Stimulated activated CD4-positive, alpha-beta T cell treated with anti-CD3 and anti-CD28 coated beads, Interleukin-1b, Interleukin-23, amount 100 ng/mL, for 24 hours (primary cell): ENCODE measurements at places on chromosomes 16 and 17.

DNA sequence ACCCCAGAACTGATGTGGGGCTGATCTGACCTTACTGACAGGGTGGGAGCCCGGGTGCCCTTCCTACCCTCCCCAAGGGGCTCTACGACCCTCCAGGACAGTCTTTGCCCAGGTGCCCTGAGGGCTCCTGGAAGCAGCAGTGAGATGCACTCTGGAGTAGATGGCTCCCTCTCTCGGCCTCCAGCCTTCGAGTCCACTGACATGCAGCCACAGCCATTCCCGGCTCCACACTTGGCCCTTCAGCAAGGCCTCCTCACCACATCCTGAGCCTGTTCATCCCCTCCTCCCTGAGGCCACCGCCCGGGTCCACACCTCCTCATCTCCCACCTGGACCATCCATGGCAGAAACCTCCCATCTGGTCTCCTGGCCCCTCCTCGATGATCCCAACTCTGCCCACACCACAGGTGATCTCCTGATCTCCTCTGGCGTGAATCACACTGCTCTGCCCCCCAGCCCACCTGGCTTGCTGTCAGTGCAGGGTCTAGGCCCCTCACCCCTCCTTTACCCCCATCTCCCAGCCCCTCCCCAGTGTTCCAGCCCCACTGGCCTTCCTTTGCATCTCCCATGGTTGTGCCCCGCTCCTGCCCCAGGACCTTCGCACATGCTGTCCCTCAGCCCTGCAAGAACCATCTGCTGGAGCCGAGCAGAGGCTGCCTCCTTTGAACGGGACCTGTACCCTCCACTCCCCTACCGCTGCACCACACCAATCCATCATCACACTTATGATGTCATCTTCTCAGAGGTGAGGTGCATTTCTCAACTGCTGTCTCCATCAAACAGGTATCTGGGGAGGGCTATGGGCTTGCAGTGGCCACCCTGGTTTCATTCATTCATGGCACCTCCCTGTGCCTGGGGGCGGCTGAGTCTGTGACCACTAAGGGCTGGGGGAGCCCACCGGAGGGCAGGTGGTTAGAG, 44.7 kb downstream of the SOCS1 start:
- no peak for DNase-seq

GRCh38 chr16:71537643-71538042, 11.4 kb downstream of the CHST4 start:
- DNase-seq = no peak

- no peak for DNase-seq
Measured at GRCh38 chr17:44767493-44767892, 8.7 kb downstream of the ADAM11 start.

DNA sequence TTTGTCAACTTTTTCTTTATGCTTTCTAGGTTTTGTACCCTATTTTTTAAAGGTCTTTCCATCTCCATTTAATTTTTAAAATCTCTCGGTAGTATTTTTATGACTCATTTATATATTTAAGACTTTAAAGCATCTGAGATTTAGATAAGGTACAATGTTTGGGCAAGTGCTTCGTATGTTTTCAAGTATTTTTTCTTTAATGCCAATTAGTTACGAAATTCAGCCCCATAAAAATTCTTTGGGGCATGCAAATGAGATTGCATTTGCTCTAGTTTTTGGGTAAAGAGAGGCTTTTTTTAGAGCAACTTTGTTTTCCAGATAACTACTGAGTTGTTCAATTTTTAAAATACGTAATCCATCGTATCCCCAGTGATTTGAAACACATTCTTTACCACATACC, 65.3 kb upstream of the CRHR1 start:
- no peak for DNase-seq

DNA sequence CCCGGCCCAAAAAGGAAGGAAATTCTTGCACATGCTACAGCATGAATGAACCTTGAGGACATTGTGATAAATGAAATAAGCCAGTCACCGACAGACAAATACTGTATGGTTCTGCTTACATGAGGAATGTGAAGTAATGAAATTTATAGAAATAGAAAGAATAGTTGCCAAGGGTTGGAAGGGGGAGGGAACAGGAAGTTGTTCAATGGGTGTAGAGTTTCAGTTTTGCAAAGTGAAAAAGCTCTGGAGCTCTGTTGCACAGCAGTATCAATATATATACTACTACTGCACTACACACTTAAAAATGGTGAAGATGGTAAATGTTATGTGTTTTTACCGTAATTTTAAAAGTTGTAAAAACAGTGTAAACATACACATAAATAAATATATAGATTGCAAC, 43.7 kb downstream of the PKD1L3 start:
- DNase-seq = no peak

DNA sequence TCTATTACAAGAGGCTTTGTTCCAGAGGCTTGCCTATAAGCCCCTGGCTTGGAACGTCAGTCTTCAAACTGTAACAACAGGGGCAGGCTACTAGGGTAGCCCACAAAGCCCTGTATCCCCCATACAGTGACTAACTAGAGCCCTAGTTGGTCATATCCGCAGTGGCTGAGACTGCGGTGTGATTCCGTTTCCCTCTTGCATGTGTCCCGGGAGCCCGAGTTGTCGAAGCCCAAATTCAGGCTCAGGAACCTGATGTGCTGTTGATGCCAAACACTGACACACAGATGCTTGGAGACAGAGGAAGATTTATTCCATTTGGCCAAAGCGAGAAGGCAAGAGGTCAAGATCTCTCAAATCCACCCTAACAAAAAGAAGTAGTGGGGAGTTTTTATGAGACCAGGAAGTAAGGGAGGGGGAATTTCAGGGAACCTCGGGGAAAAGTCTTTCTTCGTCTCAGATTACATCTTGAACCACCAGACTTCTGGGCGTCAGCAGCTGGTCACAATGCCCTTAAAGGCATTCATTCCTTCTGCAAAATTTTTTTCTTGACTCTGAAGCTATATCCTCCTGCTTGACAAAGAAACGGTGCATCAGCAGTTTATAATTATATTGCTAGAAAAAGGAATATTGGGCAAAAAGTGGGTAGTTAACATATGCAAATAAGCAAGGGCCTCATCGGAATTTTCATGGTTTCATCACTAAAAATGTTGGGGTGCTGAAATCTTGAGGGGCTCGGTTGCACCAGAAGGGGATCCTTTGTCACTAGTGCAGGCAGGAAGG, 879 bp downstream of the SLFN5 start:
- DNase-seq = no peak

DNA sequence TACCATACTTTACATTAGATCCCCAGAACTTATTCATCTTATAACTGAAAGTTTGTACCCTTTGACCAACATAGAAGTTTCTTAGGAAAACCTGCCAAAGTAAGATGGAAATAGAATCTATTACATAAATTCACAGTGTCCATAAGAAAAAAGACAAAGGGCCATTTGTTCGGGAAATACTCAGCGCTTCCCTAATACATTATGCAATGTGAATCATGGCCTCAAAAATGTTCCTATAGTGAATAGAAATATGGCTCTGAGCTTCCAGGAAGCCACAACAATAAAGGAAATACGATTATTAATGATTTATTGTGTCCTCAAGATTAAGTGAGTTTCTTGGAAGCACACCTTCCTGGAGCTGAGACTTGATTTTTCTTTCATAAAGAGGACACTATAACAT, 51.5 kb downstream of the GPRC5B start:
- DNase-seq = no peak

- no peak for DNase-seq
Measured at GRCh38 chr16:20799599-20799998, 6.7 kb downstream of the ERI2 start.

GRCh38 chr16:11171448-11171709, 84.6 kb downstream of the SOCS1 start:
- DNase-seq = no peak

GRCh38 chr16:997440-998051, 16.0 kb downstream of the SOX8 start:
- DNase-seq = no peak

DNA sequence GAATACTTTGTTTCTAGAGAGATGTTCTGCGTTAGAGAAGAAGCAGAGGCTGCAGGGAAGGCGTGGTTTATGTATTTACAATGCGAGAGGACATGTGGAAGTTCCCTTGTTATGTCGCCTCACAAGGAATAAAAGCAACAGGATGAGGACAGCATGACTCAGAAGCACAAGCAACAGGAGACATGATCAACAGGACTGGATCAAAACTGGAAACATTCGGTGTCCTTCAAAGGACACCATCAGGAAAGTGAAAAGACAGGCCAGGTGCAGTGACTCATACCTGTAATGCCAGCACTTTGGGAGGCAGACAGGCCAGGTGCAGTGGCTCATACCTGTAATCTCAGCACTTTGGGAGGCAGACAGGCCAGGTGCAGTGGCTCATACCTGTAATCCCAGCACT, 52.6 kb downstream of the CCDC57 start:
- no peak for DNase-seq

- DNase-seq = no peak
Measured at GRCh38 chr17:79632432-79632735, 21.5 kb upstream of the RBFOX3 start.

DNA sequence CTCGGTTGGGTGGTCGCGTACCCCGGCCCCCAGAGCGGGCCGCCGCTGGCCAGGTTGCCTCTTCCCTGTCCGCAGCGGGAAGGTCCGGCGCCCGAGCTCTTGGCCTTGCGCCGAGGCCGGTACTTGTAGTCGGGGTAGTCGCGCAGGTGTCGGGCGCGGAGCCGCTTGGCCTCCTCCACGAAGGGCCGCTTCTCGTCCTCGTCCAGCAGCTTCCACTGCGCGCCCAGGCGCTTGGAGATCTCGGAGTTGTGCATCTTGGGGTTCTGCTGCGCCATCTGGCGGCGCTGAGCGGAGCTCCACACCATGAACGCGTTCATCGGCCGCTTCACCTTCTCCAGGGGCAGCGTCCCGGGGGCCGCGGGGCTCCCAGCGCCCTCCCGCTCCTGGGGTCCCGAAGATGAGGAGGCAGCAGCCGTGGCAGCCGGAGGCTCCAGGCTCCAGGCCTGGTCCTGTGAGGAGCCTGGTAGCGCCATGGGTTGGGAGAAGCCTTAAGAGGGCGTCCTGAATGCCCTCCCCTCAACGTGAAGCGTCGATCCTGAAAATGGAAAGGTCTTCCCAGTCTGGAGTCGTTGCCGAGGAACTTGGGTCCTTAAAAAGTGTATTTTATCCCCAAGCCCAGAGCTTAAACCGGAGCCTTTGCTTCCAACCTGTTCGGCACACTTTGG, 558 bp downstream of the SOX15 start:
- no peak for DNase-seq

GRCh38 chr16:54027062-54027461, 259.5 kb downstream of the IRX3 start:
- DNase-seq = no peak

GRCh38 chr17:7811251-7811650, 22.8 kb upstream of the KDM6B start:
- no peak for DNase-seq

DNA sequence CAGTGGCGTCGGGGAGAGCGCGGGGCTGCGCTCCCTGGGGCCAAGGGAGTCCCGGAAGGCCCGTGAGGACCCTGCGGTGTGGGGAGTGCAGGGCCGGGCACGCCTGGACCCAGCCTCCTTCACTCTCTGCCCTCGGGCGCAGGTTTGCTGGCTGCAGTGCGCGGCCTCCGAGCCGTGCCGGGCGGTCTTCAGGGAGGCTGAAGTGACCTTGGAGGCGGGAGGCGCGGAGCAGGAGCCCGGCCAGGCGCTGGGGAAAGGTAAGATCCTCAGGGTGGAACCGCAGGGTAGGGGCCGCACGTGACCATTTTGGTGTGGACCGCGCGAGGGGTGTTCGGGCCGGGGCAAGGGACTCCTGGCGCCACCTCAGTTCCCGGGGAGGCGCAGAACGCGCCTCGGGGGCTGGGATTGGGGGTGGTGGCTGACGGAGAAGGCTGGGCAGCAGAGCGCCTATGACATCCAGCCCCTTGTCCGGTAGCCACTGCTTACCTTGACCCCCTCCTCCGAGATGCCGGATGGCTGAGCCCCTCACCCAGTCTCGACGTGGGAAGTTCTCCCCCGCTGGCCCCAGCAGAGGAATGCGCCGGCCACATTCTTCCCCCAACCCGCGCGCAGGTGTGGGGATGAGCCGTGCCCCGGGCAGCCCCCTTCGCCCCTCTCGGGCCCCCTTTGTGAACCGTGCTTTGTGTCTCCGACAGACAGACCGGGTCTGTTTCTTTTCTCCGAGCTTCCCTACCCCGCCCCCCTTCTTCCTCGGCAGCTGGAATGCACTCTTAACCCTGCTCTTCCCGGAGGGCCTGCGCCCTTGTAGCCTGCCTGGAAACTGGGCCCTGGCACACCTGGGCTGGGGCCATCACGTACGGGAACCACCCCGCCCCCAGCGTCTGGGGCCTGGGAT, 631 bp downstream of the CDH3 start:
- no peak for DNase-seq

DNA sequence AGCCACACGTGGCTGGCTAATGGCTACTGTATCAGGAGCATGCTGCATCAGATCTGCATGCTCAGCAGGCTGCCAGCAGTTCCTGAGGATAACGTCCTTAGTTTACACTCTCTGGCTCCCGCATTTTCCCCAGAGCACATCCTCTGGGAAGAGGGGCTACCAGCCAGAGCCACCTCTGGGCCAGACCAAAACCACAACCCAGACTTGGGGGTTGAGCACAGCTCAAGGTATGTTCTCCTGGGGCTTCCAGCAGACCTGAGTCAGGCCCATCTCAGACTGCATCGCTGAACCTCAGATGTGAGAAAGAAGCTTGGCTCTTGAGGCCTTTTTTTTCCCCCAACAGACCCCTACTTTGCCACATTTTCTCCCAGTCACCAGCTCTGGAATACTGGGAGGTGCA, 23.7 kb upstream of the WSCD1 start:
- DNase-seq = no peak

DNA sequence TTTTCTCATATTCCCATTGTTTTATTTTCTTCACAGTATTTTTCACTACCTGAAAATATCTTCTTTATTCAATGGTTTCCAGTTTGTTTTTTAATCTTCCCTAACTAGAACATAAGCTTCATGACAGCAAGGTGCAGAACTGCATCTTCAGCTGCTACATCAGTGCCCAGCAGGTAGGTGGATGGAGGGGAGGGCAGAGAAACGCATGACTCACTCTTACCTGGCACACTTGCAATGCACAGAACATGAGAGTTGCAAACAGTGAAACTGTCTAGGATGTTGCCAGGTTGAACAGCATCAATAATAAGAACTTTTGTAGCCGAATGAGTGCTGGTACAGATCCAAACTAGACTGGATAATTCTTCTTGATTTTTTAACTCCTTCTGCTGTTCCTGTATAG, 127.1 kb downstream of the SPAG9 start:
- DNase-seq = no peak

- DNase-seq = no peak
Measured at GRCh38 chr17:64448665-64449512, at the start of gene MILR1. Gene MILR1, plus strand, starts transcription at chr17:64449115. Its CDS starts 54 bp downstream, at chr17:64449169.

GRCh38 chr16:46788891-46789474, 40.8 kb upstream of the MYLK3 start:
- DNase-seq = no peak

DNA sequence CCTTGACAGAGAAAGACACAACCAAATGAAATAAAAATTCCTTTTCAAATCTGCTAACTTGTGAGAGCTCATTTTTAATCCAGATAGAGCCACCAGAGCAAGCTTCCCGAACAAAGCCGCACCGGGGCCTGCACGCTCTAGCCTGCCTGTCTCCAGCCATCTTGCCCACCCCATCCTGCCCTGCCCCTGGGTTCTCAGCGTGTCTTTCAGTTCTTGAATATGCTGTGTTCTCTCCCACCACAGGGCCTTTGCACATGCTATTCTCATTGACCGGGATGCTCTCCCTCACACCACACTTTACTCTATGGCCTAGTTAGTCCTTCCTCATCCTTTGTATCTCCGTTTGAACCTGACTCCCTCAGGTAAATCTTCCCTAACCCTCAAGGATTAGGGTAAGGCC, 14.7 kb downstream of the SMIM5 start:
- DNase-seq = no peak

- DNase-seq = no peak
Measured at GRCh38 chr16:25066426-25066746, 45.2 kb upstream of the LCMT1 start.

GRCh38 chr17:56314026-56314425, 160.8 kb downstream of the ANKFN1 start:
- DNase-seq = no peak
